ENCODE measurements at places on chromosomes 4 and X.
A peak's percentile ranks its signal among the peaks of the same experiment; 100 is the strongest.

- no peak for DNase-seq
These were observed 53.6 kb upstream of the SETD7 start for GRCh38 chr4:139609647-139610046.

DNA sequence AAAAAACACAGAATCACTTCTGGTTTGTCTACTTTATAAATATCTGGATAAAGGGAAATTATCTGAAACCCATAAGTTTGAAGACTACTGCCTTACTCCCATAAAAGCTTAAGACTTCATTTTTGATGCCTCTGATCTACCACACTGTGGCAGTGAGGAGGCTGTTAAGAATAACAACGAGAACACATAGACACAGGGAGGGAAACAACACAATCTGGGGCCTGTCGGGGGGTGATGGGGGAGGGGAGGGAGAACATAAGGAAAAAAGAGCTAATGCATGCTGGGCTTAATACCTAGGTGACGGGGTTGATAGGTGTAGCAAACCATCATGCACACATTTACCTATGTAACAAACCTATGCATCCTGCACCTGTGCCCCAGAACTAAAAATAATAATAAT lies 573.7 kb downstream of the GBA3 start:
- DNase-seq: no peak

DNA sequence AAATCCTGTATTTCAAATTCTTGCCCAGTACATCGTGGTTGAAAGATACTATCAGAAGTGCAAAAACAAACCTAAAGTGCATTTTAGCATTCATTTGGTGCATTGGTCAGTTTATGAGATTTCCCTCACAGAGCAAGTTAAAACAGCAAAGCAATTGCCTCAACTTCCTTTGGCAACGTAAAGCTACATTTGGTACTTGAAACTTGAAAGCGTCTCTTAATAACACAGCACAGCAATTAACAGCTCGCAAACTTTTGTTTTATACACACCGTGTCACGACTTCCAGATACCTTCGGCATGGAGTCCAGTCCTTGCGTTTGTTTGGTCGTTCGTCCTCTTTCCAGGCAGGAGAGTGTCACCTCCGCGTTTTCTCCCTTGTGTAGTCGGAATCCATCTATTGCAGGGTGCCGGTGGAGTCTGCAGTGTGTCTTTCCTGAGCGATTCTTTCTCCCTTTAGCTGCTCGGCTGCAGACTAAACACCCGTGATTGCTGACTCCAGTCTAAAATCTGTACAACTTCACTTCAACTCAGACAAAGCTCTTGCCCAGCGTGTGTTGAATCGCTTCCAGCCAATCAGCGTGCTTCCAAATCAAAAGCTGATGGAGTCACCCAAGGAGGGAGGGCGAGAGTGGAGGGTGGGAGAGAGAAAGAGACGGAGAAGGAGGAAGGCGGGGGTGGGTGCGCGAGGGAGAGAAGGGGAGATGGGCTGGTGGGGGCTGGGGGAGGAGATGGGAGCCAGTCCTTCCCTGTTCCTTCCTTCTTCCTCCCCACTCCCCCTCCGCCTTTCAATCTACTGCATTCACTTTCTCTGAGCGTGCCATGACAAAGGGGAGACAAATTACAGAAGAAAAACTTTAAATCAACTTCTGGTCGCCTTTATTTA lies at the start of gene PCDH18:
TSS of gene PCDH18 (minus strand) at position 509 of the 883 bp plus-strand sequence. CDS start at position 103, 406 bp downstream.
- DNase-seq: peak; percentile 63

GRCh38 chrX:13898083-13898482 lies 81.2 kb upstream of the GPM6B start:
- DNase-seq: peak; percentile 0

GRCh38 chr4:121824950-121825349 lies 1.3 kb upstream of the CCNA2 start:
- DNase-seq: no peak
